ENCODE measurements at places on chromosomes 1 and 21.

GRCh38 chr1:217091561-217091960, 368.3 kb upstream of the ESRRG start:
- DNase-seq: no peak

DNA sequence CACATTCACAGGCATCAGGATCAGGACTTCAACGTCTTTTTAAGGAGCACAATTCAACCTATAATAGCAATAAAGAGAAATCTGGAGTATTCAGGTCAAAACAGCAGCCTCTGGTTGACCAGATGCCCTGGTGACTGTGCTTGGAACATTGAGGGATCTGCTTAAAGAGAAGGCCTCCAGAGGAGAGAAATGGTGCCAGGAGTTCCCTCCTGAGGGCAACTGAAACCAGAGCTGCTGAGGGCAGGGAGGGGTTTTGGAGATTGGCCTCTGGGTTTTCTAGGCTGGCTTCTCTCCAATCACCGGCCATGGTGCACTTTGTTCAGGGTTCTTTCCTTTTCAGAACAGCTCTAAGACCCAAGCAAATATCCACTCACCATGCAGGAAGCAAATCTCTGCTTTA, 190.7 kb upstream of the KIAA0040 start:
- DNase-seq: no peak

DNA sequence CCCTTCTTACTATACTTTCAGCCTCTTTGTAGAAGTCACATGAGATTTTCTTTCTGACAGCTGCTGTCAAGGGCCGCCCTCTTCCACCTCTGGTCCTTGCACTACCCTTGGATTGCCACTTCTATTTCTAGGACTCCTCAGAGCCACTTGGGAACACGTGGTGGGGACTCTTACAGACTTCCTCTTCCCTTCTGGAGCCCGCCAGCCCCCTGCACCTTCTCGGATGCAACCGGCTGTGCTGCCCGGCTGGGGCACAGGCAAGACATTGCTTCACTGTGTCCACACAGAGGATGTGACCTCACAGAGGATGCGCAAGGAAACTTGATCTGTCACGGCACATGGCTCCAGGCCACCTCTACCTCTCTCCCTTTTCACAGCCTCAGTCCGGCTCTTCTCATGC, 2.4 kb upstream of the IKBKE start:
- DNase-seq: no peak

GRCh38 chr1:77797991-77798390, 18.5 kb downstream of the MIGA1 start:
- no peak for DNase-seq

GRCh38 chr1:95659588-95659987, 425.6 kb downstream of the RWDD3 start:
- no peak for DNase-seq

DNA sequence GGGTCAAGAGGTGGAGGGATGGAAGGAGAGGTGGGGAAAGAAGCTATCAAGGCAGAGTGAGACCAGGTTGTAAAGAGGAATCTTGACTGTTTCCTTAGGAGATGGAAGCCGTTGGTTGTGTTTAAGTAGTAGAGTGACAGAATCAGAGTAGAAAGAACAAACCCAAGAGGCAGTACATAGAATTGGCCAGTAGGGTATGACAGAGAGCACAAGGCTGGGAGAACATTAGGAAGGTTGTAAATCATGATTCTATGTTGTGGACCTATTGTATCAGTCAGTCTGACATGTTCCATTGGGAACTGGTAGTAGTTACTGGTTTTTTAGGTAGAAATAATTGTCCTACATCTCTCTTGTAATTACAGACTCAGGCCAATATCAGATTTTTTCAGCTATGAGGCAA, 486.9 kb upstream of the USP24 start:
- no peak for DNase-seq

- peak; percentile 70 for DNase-seq
Observed at GRCh38 chr1:206508956-206509355, 1.6 kb downstream of the RASSF5 start.

DNA sequence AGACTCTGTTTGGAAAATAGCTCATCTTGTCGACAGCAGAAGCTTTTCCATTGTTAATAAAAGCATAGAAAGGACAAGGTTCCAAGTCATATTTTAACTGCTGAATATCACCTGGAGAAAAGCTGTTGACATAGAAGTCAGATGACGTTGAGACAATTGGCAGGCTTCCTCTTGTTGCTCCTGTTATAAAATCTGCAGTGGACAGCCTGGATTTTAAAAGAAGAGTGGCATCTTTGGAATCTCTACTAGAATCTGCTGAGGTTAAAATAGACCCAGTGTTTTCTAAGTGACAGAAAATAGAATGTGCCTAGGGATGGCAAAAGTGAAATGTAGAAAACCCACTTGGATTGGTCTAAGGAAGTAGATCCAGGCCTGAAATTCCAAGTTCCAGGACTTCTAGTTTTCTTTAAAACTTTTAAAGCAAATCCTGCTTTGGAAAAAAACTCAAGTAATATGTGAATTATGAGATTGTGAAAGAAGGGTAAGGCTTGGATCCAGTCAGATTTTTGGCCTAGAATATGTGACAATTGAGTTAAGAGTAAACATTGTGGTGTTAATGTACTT, 53.6 kb upstream of the NEXN start:
- DNase-seq: no peak

DNA sequence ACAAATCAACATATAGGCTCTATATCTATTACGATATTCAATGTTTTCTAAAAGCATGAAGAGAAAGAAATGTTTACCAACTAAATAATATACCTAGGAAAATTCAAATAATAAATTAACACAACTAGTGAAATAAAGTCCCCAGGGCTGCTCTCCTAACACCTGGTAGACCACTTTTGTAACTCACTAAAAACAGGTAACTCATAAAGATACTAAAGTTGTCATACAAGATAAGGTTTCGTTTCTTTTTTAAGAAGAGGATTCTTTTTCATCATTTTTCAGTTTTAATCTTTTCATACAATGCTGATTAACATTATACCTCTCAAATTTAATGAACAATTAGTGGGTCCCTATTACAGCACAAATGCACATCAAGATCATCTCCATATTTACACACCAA, 99.0 kb downstream of the ZZZ3 start:
- no peak for DNase-seq

- DNase-seq: no peak
Observed at GRCh38 chr1:241627453-241628259, 12.5 kb downstream of the CHML start.

GRCh38 chr1:62176597-62177312, 17.9 kb upstream of the L1TD1 start:
- DNase-seq: no peak

DNA sequence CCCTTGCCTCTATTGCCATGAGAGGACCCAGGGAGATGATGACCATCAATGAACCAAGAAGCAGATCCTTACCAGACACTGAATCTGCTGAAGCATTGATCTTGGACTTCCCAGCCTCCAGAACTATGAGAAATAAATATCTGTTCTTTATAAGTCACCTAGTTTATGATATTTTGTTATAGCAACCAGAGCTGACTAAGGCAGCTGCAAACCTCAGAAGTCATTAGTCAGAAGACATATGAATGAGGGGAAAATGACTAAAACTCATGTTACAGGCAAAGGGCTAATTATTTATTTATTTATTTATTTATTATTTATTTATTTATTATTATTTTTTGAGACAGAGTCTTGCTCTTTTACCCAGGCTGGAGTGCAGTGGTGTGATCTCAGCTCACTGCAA, 321.1 kb downstream of the TGFB2 start:
- DNase-seq: no peak

DNA sequence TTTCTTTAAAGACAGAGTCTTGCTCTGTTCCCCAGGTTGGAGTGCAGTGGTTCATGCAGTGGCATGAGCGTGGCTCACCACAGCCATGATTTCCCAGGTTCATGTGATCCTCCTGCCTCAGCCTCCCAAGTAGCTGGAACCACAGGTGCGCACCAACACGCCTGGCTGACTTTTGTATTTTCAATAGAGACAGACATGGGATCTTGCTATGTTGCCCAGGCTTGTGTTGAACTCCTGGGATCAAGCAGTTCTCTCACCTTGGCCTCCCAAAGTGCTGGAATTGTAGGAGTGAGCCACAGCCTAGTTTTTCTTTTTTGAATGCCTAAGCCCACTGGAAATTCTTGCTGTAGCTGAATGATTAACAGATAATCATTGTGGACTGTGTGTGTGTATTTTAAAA, 113.5 kb downstream of the RPS6KC1 start:
- DNase-seq: no peak

- no peak for DNase-seq
Observed at GRCh38 chr1:185695299-185695698, 38.9 kb upstream of the HMCN1 start.

GRCh38 chr1:1290238-1290731, 10.0 kb downstream of the SCNN1D start:
- no peak for DNase-seq

DNA sequence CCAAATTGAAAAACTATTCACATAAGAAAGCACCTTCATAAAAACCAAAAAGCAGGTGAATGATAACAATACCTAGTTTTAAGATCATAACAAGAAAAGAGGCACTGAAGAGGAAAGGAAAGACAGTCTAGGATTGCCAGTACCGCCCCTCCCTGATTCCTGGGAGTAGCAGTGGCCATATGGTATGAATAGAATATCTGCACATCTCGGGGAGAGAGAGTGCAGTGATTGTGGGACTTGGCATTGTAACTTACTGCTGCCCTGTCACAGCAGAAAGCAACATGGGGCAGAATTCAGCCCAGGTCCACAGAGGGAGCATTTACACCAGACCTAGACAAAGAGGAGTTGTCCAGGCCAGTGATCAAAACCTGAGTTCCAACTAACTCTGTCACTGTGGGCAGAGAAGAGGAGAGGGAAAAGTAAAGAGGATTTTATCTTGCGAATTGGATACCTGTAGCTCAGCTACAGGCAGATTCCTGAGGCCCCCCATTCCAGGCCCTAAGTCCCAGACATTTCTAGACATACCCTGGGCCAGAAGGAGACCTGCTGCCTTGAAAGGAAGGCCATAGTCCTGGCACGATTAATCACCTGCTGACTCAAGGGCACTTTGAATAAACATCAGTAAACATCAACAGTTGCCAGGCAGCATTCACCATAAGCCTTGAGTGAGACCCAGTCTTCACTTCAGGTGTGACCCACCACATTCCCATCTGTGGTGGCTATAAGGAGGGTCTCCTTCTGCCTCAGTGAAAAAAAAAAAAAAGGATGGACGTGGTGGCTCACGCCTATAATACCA, 397.5 kb downstream of the TGFB2 start:
- no peak for DNase-seq

- no peak for DNase-seq
Observed at GRCh38 chr1:162937716-162938395, 76.9 kb upstream of the CCDC190 start.

DNA sequence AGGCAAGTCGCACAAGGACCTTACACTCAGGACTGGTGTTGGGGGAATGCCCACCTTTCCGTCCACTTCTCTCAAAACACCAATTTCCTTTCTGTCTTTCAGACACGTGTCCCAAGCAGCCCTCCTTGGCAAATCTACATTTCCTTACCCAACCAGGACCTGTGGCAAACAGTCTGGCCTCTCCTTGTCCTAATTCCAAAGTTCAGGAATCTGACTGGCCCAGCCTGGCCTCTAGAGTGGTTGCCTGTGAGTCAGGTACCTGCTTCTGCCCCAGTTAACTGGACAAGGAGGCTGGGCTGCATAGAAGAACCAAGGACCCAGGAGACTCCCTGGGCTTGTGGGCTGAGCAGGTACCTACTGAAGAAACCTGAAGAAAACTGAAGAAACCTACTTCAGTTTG, 34.3 kb upstream of the CITED4 start:
- DNase-seq: no peak

GRCh38 chr1:8203056-8203455, 114.9 kb upstream of the SLC45A1 start:
- no peak for DNase-seq

DNA sequence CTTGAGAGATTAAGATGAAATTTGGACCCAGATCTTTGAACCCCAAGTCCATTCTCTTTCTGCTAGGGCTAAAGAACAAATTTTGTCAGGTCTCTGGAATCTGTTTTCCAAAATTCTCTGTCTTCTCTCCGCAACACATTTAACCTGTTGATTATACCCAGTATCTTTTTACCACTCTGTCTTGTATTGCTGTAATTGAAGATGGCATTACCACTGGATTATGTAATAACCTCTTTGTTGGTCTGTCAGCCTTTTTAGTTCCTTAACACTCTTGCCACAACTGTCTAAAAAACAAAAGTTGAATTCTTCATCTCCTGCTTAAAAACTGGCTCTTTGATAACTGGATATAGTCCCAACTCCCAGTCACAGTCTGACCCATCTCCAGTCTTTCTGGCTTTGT, 3.0 kb downstream of the SRP9 start:
- no peak for DNase-seq

GRCh38 chr1:164625004-164625617, 66.1 kb downstream of the PBX1 start:
- no peak for DNase-seq

GRCh38 chr1:200670242-200671118, 773 bp upstream of the DDX59 start:
- DNase-seq: no peak

GRCh38 chr1:175173531-175173930, 19.0 kb downstream of the KIAA0040 start:
- no peak for DNase-seq

GRCh38 chr1:18635070-18635577, 4.5 kb downstream of the PAX7 start:
- no peak for DNase-seq

- peak; percentile 62 for DNase-seq
Observed at GRCh38 chr1:95384567-95384966, 150.6 kb downstream of the RWDD3 start.

DNA sequence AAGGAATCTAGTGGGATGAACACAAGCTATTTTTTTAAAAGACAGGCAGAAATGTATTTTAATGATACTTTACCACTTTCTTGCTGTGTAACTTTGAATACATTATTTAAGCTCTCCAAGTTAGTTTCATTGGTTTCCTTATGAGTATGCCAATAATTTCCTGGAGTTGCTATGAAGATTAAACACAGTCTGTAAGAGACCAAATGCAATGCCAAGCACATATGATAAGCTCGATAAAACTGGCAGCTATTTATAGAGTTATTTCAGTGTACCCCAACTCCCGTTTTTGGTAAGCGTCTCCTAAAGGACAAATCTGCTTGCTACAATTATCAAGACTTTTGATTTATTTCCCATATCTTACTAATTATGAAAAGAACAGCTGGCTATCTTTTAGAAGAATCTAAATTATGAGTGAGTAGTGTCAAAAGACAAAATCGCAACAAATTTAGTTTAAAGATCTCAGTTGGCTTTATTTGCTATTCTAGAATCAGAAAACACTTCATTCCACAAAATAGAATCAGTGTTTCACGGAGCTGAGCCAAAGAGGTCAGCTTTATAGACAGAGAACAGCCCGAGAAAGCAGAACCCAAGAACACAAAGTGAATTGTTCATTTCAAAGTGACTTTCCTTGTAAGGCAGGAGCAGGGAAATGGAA, 7.2 kb upstream of the MAP10 start:
- no peak for DNase-seq

DNA sequence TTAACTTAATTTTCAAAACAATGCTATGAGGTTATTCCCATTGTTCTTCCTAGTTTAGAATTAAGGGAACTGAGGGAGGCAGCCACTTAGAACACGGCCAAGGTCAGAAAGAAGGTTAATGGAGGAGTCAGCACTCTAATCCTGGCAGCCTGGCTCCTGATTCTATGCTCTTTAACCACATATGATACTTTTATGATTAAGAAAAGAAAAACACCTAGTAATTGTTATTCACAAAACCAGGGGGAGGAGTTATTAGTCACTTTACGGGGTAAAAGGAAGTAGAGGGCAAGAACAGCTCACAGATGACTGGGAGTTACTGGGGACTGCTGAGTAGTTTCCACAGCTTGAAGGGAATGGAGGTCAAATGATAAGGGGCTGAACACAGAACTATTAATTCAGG, 38.6 kb downstream of the GADD45A start:
- DNase-seq: no peak
